Activated T-helper 1 cell treated with anti-CD3 and anti-CD28 coated beads, Interleukin-2, amount 50 U/mL, for 16 hours (primary cell): ENCODE measurements at places on chromosomes 16 and 17.

DNA sequence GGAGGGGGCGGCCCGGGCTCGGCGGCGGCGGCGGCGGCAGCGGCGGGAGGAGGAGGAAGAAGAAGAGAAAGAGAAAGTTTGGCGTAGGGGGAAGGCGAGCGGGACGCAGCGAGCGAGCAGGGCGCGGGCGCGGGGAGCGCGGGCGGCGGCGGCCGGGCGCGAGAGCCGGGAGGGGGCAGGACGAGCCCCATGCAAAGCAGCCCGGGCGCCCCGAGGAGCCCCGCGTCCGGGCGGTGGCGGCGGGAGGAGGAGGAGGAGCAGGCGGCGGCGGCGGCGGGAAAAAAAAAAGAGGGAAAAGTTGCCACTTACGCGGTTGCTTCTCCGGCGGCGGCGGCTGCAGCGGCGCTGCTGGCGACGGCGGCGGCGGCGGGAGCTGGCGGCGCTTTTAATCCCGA is 10.3 kb upstream of the ZFHX3 start:
- no peak for DNase-seq

- DNase-seq = no peak
Observed at GRCh38 chr17:17170346-17170985, 35.7 kb downstream of the PLD6 start.

DNA sequence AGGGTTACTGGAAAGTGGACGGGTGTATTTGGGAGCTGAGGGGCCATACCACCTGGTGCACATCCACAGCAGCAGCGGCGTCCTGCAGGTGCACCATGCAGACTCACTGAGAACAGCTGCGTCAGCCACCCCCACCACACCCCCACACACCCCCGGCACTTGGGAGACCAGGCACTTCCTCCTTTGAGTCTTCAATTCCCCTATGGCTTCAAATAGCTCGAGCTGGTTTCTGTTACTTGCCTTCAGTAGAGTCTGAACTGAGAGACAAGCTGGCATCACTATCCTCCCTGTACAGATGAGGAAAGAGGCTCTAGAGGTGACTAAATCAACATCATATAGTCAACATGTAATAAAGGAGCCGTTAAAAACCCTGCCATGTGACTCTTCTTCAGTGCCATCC is 15.4 kb downstream of the CUEDC1 start:
- DNase-seq = no peak

GRCh38 chr16:11145173-11145818 is 110.7 kb downstream of the SOCS1 start:
- no peak for DNase-seq

DNA sequence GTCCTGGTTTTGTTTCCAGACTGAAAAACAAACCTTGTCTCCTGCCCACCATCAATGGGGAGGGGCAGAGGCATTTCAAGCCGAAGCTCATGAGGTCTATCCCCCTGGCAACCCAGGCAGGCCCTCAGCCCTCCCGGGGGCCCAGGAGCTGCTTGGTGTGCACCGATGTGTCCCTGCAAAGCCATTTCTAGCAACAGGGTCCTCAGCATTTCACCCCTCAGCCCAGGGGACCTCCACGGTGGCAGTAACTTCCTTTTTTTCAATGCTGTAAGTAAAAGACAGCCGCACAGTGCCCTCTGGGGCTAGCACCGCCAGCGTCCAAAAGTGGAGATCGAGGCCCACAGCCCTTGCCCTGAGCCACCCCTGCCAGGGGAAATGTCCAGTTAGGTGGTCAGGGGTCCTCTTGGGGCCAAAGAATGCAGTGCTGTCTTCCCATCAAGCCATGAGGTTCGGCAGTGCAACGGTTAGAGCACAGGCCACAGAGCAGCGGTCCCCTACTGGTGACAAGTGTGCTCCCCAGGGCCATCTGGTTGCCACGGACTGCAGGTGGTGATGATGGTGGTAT is 79.9 kb downstream of the LITAF start:
- no peak for DNase-seq

- DNase-seq = no peak
Observed at GRCh38 chr16:49278944-49279725, 2.5 kb downstream of the CBLN1 start.

DNA sequence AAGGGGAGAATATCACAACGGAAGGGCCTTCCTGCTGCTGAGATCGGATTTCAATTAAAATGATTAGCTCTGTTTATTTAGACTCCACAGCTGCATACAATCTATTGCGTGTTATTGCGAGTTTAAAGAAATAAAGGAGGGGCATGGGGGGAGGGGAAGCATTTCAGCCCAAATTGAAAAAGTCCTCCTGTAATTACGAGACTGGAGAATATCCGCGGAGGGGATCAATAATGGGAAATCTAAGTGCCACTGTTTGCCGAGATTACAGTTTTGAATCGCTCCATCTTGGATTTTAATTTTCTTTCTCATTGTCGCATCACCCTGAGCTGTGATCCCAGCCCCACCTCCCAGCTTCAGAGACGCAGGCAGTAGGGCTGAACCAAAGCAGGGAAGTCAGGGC is 15.7 kb upstream of the RPL38 start:
- DNase-seq = no peak

- no peak for DNase-seq
Observed at GRCh38 chr16:14389359-14389758, 240.7 kb downstream of the PARN start.

DNA sequence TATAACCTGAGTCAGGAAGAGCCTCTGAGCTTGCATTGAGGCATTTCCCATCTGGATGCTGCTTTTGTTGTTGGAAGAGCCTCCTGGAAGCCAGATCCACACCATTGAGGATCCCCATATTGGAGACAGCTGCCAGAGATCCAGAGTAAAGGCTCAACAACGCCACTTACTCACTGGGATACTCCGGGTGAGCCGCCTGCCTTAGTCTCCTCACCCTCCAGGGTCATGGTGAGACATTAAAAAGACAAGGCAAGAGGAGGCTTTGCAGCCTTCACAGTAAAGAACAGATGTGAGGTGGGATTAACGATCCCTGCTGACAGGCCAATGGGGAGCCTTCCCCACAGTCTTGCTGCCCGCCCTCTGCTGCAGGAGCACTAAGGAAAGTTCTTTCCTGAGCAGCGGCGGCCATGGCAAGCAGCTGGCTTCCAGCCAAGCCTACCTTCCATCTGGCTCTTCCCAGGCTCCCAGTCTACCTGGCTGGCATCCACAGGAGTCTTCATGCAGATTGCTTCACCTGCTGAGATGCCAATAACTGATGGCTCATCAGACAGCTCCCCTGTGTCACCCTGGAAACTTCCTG is 198.5 kb downstream of the CYLD start:
- DNase-seq = no peak
